ENCODE measurements at places on chromosomes 3 and 15.

DNA sequence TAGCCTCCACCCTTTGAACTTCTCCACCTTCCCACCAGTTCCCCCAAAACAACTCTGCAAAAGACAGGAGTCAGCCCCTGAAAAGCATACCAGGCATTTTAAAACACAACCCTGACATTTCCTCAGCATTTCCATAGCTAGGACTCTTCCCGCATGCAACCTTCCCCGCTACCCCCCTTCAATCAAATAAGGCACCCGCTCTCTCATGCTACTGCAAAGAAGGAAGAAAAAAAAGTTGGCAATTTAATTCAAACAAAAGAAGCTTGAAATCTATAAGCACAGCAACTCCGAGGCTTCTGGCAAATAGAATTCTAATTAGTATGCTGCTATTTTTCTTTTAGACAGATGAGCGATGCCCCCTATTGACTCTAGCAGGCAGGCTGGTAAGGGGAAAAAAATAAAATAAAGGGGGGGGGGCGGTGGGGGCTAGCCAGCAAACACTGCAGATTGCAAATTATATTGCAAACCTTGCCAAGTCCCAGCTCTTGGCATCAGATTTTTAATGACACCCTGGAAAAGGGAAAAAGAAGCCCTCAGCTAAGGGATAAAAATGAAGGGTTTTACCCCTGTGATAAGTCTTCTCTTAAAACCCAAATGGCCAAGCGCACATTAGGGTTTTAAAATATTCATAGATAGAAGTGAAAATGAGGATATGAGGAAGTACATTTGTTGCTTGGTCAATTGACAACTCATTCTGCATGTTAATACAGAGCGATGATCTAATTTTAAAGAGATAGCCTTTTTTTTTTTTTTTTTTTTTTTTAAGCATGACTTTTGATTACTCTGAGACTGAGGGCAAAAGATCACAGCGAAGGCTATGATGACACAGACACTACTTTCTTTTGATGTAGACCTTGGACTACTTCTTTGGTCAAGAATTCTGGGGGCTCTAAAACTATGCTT lies 255.2 kb downstream of the NR2F2 start:
- DNase-seq: no peak

DNA sequence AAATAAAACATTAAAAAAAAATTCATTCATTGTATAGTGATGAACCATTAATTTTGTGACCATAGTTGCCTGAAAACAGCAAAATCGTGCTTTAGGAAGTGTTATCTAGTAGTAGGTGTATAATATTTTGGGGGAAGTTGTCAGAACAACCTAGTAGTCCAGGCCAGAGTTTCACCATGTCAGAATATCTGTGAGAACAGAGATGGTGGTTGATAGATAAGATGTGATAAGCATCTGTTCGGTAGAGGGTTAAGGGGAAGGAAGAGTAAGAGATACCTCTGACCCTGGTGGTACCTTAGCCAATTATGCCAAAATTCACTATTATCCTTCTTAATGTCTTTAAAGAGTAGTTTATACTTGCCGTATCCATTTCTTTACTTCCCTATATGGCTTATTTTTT lies 113.8 kb downstream of the MITF start:
- no peak for DNase-seq

DNA sequence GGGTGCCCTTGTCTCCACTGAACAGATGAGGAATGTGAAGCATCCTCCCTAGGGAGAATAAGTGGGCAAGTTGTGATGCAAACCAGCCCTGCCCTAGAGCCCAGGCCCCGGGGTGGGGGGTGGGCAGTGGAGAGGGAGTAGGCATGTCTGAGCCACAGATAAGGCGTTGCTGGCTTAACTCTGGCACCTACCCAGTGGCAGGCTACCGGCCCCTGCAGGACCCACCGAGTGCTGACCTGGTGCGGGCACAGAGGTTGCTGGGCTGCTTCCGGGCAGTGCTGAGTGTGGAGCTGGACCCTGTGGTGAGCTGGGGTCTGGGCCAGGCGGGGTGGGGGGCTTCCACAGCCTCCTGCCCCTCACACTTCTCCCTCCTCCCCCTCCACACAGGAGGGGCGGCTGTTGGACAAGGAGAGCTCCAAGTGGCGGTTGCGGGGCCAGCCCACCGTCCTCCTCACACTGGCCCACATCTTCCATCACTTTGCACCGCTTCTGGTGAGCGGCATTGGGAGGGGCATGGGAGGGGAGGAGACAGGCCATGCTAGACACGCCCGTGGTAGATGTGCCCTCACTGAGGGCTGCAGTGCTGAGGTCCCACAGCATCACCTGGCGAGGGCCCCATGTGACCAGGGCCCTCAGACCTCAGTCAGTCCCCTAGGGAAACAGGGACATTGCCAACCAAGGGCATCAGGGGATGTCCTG lies 10.1 kb downstream of the RNF123 start:
- DNase-seq: no peak

GRCh38 chr15:36449662-36450145 lies 129.7 kb upstream of the CDIN1 start:
- no peak for DNase-seq

DNA sequence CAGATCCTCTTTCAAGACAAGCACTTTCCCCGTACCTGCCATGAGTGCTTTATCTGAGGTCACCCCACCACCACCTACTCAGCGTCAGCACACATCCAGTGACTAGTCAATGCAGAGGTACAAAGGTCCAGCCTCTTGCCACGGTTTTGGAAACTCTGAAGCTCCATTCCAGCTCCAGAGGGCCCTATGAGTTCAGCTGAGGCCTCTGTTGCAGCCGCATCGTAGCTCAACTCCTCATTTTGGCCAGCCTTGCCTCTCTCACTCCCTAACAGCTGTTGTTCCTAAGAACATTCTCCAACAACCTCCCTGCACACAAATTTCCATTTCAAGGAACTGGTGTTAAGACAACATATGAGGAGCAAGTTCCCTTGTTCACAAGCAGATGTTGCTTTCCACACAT lies 405.1 kb upstream of the PROK2 start:
- no peak for DNase-seq

- no peak for DNase-seq
Observed at GRCh38 chr3:3739330-3740060, 59.7 kb upstream of the LRRN1 start.

DNA sequence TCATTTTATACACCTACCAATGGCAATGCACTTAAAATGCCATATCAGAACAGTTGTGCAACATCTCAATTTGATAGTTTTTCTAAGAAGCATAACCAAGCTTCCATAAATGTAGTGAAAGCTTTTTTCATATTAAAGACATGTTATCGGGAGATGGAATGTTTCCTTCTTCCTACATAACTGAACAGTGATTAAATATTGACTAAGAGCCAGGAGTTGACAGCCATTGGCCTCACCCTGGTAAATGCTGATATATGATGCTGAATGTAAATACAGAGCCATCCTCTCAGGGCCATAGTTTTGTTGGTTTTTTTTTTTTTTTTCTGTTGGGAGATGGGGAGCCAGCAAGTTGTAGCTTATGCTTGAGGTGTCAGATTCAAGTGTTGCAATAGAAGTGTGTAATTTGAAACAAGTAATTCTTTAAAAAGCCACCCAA lies 203.3 kb upstream of the IL12A start:
- no peak for DNase-seq

GRCh38 chr3:42023380-42023779 lies 61.5 kb upstream of the ULK4 start:
- no peak for DNase-seq

GRCh38 chr15:90807786-90808086 lies 60.7 kb upstream of the FURIN start:
- no peak for DNase-seq

DNA sequence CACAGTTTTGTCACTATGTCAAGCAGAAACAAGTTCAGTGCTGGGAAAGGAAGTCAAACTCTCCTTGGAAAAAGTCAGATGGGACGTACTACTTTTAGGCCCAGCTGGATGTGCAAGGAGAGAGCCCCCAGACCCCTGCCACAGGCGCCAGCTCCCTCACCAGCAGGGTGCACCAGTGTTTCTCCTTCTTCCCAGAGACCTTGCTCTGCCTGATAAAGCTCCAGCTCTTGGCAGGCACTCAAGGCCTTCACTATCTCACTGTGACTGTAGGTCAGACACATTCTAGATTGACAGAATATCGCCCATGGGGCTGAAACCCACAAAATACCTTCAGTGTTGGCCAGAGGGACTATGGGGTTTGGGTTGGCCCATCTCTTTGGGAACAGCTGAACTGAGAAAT lies 54.8 kb upstream of the CHRNB4 start:
- DNase-seq: peak; percentile 70

DNA sequence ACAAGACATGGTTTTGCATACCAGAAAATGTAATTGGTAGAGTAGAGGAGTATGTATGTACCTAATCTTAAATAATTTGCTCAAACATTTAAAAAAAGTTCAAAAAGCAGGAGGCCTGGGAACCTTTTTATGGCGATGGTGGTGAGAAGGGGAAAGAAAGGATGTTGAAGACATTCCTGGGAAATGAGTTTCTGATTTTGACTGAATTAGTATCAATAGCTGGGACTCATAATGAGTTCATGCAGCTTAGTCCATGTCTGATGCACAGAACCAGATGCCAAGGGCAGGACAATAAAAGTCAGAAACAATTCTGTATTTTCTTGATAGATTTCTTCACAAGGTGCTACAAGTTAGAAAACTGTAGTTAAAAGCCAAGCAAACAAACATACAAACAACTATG lies 395.3 kb downstream of the GAP43 start:
- no peak for DNase-seq

DNA sequence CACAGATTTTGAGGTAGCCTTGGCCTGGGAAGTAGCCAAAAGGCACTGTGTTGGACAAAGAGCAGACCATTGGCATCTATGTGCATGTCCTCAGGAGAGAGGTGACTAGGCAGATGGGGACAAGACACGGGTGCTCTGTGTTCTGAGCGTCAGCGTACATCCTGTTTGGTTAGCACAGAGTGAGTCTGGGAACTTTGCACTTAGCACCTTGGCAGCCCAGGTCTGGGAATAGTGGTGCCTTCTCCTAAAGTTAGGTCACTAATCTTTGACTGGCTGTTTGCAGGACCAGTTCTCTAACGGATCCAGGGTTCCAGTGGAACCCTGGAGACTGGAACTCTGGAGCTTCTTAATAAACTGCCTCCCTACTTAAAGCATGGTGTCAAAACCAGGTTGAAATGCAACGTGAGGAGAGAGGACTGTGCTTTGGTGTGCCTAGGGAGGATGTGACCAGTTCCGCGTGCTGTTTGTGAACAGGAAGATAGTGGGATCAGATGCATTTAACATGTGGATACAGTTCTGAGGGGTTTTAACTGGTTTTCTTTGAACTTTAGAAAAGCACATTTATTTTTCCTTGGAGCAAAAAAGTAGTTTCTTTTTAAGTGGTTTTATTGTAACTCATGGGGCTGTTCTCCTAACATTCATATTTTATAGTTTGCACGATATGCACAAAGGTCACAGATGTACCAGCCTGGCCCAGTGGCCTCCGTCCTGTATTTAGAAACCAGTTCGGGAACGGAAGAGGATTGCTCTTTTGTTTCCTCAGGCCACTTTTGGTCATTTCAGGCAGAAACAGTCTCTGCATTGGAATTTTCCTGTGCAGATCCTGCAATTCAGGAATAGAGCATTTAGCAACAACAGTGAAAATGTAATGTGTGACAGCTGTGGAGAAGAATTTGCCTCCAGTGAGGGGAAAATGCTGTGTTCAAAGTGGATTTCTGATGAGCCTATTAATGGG lies 48.8 kb downstream of the ABHD2 start:
- DNase-seq: peak; percentile 58

GRCh38 chr15:90266061-90266431 lies 574 bp downstream of the NGRN start:
- peak; percentile 52 for DNase-seq

GRCh38 chr15:74314795-74315438 lies 52.5 kb downstream of the CYP11A1 start:
- DNase-seq: no peak

- no peak for DNase-seq
Observed at GRCh38 chr3:189688262-189688661, 57.1 kb downstream of the TP63 start.

DNA sequence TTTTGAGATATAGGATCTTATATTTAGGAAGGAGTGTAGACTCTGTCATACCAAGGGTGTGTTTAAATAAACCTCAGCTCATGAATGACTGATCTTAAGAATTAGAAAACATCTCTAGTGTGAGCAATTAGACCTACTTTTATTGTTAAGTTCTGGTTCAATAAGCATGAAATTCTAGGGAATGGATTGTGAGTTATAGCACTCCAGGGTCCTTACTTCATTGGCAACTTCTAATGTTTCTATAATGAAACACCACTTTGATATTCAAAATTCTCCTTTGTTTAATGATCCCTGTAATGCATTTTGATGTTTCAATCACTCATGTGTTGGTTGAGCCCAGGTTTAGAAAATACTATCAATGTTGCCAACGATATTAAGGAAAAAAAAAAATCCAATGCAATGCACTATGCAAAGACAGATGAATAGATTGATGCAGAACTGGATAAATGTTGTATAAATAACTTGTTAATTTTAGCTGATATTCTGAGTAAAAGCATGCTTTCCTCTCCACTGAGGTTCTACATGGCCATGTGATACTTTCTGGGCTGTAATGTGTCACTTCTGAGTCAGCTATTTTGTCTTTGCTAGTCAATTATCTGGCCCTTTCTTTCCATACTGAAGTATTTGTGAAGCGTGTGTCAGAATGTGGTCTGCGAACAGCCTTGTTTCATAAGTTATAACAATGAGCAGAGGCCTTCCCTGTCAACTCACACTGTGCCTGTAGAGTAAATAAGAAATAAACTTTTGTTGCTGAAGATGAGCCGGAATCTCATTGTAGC lies 1035.9 kb downstream of the PLOD2 start:
- DNase-seq: no peak

DNA sequence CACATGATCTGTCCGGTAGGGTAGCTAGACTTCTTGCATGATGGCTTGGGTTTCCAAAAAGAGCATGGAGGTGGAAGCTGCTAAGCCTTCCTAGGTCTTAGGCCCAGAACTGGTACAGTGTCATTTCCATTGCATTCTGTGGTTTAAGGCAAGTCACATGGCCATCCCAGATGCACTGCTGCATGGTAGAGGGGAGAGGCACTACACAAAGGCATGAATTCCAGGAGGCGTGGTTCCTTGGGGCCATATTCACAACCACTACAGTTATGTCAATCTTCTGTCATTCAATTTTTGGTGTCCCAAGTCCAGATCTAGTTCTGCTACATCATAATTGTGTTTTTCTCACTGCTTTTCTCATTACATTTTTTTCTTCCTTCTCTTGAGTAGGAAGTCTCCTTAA lies 122.2 kb upstream of the CHRM5 start:
- no peak for DNase-seq

DNA sequence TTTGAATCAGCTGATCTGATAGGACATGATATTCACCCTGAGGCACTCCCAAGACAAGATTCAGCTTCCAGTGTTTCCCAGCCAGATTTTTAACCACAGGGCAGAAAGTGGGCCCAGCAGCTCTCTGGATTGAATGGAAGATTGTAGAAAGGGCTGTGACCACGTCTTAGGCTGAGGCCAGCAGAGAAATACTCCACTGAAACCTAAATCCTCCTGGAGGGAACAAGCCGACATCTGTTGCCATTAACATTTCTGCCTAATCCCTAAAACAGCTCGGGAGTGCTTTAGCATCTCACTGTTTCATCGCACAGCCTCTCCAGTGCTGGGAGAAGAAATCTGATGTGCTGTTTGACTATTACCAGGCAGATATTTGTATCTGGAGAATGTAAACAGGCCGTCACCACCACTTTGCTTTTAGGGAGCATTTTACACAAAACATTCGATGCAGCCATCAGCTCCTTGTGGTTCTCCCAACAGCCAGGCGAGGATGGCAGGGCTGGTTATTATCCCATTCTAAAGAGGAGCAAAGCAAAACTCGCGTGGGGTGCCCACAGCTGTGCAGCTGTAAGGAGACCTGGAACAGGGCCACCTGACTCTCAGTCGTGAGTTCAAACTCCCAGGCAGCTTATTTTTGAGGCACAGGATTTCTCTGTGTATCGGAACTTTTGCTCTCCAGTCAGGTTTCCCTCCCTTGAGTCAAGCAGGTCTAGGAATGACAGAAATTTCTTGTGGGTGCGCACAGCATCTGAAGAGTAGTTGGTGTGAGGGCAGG lies 117.4 kb downstream of the LIPC start:
- peak; percentile 40 for DNase-seq

All from adrenal gland (tissue), 19 donors.